ENCODE measurements at places on chromosomes 3 and 15.

DNA sequence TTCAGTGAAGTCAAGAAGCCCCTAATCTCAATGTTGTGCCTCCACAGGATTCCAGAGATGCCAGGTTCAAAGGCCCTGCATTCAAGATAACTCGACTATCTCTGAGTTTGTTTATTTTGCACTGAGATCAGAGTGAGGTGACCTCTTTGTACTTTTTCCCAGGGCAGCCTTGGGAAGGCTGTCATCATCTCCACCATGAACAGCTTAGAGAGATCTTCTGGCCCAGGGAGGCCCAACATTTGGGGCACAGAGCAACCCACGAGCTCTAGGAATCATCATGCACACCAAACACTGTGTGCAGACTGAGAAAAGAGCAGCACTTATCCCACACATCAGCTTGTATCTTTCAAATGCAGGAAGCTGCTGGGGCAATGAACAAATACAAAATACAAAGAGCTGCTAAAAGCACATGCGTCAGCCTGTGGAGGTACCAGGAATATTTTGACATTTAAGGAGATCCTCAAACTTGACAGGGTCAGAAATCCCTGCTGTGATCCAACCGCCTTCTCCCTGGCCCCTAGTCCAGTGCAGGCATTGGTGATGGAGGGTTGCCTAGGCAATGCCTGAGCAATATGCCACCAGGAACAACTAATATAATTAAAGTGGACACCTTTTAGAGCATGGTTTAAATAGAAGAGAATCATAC, 33.6 kb downstream of the TRIM42 start:
- no peak for DNase-seq

DNA sequence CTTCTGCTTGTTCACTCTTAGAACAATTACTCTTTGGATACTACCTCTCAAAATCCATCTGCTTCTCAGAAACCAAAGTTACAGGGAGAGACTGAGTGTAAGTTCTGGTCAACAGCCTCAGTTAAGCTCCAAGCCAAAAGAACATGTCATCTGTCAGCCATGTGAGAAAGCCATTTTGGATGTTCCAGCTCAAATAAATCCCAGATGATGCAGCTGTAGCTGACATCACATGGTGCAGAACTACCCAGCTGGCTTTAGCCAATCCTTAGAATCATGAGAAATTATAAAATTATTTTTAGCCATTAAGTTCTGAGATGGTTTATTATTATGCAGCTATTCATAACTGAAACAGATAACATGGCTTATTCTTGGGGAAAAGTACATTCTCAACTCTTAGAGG, 696.0 kb downstream of the ZNF385D start:
- DNase-seq, result no peak

DNA sequence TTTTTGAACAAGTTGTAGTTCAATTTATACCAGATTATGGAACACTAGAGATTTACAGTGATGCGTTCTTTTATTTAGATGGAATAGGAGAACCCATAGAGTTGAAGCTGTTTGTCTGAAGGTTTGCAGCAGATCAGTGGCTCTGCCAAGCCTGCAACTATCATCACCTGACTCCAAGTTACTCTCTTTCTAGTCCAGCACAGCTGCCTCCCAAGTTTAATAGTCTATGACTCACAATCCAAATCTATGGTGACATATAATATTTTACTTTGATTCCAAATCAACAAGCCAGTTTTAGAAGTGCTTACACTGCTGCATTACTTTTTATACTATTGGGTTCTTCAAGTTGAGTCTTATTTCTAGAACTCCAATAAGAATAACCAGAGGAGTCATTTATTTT, 400.4 kb downstream of the LPP start:
- DNase-seq, result no peak

DNA sequence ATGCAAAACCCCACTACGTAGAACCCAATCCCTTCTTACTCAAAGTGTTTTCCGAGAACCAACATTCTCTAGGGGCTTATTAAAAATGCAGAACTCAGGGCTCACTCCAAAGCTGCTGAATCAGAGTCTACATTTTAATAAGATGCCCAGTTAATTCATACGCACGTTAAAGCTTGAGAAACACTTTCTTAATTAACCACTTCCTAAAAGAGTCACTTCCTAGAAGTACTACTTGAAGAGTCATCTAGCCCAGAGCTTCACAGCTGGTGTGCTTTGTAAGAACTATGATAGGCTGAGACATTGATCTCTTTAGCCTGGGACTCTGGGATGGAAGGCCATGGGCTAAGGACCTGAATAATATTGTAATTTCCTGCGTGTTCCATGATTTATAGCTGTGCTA, 9.0 kb downstream of the COL6A5 start:
- DNase-seq, result no peak

DNA sequence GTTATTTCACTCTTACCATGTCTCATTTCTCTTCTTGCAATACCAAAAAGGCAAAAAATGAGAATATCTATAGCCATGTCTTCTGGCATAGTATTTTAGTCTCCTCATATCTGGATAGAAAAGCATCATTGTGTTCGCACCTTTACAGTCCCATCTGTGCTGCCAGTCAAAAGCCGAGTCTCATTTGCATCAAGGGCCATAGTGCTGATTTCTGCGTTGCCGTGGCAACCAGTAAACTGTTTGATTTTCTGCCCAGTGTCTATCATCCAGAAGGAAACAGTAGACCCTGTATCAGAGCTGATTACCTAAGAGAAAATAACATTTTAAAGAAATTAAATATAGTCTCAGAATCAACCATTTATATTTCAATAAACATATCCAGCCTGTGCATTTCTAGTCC, 86.1 kb upstream of the SERPINI2 start:
- no peak for DNase-seq

DNA sequence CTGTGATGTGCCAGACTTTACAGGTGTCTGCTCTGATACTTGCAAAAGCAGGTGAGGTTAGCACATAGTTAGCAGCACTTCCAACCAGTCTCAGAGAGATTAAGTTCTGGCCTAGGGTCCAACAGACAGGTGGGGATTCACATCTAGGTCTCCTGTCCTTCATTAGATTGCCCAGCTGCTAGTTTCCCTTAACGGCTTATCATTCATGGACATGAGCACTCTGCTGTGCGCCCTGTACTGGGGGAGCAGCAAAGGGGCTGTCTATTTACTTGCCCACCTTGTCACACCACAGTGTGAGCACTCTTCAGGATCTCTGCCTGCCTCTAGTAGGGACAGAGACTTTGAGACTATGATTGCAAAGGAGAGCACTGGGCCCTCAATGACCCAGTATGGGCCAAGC, 8.7 kb downstream of the SPSB4 start:
- no peak for DNase-seq

GRCh38 chr3:139472380-139473010, 3.8 kb downstream of the RBP2 start:
- DNase-seq, result no peak

GRCh38 chr3:187832202-187832601, 86.9 kb upstream of the BCL6 start:
- no peak for DNase-seq

- DNase-seq, result no peak
Measured at GRCh38 chr15:47158573-47158972, 558.7 kb upstream of the SEMA6D start.

GRCh38 chr15:68651916-68652525, 73.2 kb downstream of the CORO2B start:
- no peak for DNase-seq

DNA sequence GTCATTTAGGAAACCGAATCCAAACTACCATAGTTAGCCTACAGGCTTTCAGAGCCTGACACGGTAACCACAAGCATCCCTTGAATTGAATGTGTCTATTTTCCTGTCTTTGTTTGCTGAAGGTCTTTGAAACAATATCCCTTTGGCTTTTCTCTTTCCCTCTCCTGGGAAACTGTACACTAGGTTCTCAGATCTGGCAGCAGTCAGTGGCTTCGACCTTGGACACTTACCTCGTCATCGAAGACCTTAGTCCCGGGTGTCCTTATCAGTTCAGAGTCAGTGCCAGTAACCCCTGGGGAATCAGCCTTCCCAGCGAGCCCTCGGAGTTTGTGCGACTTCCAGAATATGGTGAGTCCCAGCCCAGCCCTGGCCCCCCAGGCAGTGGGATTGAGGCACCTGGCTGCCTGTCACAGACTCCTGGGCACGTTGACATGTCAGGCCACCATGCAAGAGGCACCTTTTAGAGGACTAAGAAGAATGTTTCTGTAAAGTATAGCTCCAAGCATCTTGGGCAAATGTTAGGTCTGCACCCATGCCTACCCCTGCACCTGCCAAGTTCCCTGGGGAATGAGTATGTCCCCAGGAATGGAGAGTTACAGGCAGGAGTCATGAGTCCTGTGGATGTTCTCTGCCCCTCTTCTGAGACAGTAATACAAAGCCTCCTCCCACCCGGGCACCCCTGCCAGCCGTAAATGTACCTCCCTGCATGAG, 30.4 kb upstream of the UMPS start:
- DNase-seq, result no peak

- DNase-seq, result no peak
Measured at GRCh38 chr15:68057758-68058157, 3.6 kb downstream of the PIAS1 start.

- no peak for DNase-seq
Measured at GRCh38 chr15:82587805-82588204, 47.5 kb upstream of the RPS17 start.

DNA sequence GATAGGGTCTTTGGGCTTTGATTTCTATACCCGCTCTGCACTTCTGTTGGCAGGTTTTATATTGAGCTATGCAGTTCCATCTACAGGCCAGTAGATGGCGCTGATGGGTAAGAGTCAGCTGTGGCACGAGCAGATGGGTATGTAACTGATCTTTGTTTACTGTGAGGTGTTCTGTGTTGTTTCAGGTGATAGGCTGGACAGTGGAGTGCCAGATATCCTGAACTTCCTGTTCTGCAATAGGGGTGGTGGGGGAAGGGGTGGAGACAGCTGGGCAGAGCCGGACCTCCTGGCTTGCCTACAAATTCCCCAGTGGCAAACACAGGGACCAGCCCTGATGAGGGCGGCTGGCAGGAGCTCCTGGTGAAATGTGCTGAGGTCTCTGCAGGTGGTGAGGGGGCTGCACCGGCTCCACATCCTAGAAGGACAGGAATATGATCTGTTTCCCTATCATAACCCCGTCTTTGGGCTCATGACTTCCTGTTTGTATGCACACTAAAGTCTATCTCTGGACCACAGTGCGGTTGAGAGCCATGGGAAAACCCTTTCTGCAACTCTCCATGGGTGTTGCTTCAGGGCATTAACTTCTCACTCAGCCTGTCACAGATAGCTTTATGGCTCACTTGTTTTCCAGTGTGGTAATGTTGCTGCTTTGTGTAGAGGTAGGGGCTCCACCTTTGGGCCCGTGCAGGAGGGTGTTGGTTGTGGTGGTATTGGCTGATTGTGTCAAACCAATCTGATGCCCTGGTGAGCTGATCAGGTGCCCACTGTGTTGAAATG, 13.4 kb upstream of the FAM98B start:
- DNase-seq, result peak; percentile 11

- no peak for DNase-seq
Measured at GRCh38 chr3:117700573-117701360, 991.2 kb downstream of the TUSC7 start.

GRCh38 chr15:73560501-73561117, 72.6 kb downstream of the NPTN start:
- DNase-seq, result no peak

DNA sequence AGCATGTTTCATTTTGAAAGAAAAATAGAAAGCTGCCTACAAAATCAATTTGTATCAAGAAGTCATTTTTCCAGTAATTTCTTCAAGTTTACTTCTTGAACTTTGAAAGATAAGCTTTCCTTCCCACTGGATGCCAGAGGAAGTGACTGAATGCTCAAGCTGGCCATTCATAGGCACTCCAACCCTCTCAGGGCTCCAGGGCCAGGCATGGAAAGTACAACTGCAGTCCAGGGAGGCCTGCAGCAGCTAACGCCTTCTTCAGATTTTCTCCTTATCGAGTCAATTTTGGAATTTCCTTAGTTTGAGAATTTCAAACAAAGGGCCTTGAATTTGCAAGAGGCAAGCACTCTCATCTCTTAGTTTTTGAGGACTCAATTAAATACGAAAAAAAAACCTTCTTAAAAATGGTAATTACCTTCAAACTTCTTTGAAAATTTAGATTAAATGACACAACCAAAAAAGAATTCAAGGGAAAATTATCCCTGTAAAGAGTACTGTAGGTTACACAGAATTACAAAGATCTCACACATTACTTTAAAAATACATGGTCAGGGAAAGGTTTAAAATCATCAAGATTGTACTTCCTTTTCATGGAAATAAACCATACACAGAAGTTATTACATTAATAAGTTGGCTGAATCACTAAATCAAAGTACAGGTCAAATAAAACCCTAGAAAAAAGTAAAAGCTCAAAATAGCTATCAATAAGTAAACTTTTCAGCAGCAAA, 2.5 kb downstream of the UBP1 start:
- no peak for DNase-seq

DNA sequence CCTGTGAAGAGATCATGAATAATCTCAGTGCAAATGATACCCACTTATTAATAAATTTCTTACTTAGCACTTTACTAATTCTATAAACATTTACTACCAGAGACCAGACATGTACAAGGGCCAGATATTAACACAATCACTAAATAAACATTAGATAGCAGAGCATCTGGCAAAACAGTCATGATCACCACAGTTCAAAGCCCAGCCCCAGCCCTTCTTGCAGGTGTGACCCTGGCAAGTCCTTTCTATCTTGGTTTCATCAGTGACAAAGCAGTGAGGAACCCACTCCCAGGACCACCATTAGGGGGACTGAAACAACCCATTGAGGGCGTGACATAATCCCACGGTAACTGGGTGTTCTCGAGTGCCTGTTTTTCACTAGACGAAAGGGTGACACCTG, 11.6 kb downstream of the ZXDC start:
- DNase-seq, result no peak

GRCh38 chr3:122513386-122514122, 1.2 kb downstream of the KPNA1 start:
- DNase-seq, result no peak

GRCh38 chr3:50657407-50657806, 17.3 kb upstream of the DOCK3 start:
- no peak for DNase-seq

DNA sequence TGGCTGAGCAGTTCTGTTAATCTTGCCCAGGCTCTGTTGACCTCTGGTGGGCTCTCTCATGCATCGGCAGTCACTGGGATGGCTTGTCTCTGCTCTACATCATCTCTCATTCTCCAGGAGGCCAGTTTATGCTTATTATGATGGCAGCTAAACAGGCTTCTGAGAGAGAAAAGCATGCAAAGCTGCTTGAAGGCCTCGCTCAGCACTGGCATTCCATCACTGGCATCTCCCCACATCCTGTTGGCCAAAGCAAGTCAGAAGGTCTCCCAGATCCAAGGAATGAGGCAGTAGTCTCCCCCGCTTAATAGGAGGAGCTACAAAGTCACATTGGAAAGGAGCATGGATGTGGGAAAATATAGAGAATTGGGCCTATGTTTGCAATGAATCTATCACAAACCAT, 212.6 kb downstream of the ZNF621 start:
- no peak for DNase-seq

GRCh38 chr3:69292959-69293574, 92.8 kb downstream of the FRMD4B start:
- DNase-seq, result no peak

DNA sequence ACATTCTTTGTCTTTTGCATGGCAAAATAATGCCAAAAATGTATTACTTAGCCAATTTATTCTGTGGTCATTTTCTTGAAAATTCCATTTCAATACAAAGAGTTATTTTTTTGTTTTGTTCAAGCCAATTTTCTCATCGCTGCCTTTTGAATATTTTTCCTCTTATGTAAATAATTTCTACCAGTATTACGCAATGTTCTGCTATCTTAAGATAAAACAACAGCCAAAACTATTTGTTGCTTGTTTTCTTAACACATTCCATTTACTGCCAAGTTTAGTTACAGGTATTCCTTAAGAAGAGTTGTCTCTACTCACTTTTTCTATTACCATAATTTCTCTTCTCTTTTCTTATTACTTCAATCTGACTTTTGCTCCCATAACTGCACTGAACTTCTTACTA, 163.1 kb downstream of the ROBO1 start:
- DNase-seq, result no peak

Measured in activated CD8-positive, alpha-beta memory T cell treated with anti-CD3 and anti-CD28 coated beads for 1 hour (primary cell).